H7 (cell line): ENCODE measurements at places on chromosomes 2 and 18.

GRCh38 chr2:165633431-165633830 is 160.6 kb downstream of the GALNT3 start:
- peak; percentile 17 for DNase-seq

DNA sequence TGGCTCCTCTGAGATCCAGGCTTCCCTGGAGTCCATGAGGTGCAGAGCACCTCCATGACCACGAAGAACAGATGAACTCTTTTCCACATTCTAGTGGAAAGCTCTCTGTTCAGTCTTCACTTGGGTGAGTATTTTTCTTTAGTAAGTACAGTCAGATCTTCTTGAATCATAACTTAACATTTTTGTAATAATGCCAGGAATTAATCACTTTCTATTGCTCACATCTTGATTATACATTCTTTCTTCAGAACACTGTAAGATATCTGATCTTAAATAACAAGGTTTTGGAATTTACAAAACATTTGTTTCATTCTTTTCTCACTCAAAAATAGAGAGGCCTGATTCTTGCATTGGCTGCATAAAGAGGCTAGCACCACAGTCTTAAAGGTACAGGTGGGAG is 45.4 kb upstream of the RND3 start:
- no peak for DNase-seq

- DNase-seq, result no peak
Measured at GRCh38 chr2:154489266-154489858, 209.1 kb upstream of the KCNJ3 start.

- DNase-seq, result no peak
Measured at GRCh38 chr18:32478807-32479206, 8.1 kb upstream of the GAREM1 start.

DNA sequence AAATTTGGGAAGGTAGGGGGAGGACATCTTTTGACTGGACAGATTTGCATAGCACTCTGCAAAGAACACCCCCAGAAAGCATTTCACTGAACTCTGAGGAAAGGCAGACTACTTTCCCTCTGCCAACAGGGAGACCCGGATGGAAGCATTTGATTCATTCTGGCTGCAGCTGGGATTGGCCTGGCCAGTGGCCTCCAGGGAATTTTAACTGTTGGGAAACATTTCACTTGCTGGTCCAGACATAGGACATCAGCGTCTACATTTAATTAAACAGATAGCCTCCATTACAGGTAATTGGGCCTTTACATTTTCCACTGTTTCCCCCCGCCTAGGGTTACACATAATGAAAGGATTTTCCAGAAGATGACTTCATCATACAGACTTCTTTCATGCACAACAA is 92.8 kb downstream of the MARCHF4 start:
- no peak for DNase-seq

DNA sequence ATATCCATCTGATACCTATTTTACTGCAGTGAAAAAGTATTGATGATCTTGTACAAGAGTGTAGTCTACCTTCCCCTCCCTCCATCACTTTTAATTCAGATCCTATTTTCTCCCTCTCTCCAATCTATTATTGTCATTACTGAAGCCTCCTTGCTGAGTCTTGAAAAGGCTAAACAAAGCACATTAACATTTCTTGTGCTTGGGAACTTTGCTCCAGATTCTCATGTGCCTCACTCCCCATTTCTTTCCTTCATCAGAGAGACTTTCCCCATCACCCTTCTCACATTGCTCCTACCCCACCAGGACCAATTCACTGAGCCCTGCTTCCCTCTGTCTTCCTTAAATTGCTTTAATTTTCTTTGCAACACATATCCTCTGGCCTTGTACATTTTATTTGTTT is 736.2 kb upstream of the GCFC2 start:
- peak; percentile 2 for DNase-seq

- no peak for DNase-seq
Measured at GRCh38 chr2:236195726-236196125, 27.5 kb upstream of the GBX2 start.

DNA sequence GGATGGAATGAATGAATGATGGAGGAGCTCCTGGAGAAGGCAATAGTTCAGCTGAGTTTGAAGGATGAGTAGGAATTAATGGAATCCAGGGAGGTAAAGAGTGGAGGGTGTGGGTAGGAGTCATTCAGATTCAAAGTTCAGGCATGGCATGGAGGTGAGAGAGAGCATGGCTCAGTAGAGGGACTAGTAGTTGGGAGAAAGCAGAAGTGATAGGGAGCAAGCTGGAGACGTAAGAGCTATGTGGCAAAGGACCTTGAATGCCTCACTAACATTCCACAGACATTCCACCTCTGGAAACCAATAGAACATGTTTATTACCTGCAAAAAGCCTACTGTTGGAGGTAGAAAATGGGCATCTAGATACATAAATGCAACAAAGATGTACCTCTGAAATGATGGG is 170.1 kb downstream of the HAUS1 start:
- no peak for DNase-seq

DNA sequence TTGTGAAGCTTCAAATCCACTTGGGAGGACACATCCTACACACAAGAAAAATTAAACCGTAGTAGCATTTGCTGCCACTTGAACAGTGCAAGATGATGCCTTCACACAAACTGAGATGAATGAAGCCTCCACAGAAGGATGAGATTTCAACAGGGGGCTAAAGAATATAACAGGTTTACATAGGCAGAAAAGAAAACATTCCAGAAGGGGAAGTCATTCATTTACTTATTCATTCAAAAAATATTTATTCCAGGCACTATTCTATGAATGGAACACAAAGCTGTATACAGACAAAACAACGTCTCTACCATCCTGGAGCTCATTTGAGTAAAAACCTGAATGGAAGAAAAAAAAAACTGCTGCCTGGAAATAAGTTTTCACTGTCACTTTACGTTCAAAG is 170.5 kb downstream of the CDH20 start:
- no peak for DNase-seq

DNA sequence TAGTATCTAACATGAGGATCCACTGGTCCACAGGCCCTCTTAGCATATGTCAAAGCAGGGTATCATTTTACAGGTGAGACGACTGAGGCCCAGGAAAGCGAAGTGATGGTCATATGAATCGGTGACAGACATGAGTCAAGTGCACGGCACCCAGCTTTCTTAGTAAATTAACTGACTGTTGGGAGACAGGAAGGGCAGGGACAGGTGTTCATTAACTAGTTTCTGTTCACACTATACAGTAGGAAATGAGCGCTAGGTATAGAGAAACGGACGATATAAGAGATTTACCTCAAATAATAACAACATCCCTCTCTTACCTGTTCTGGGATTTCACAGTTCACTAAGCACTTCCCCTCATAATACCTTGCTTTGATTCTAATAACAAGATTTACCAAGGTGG is 1.7 kb upstream of the SMARCAL1 start:
- DNase-seq, result no peak

DNA sequence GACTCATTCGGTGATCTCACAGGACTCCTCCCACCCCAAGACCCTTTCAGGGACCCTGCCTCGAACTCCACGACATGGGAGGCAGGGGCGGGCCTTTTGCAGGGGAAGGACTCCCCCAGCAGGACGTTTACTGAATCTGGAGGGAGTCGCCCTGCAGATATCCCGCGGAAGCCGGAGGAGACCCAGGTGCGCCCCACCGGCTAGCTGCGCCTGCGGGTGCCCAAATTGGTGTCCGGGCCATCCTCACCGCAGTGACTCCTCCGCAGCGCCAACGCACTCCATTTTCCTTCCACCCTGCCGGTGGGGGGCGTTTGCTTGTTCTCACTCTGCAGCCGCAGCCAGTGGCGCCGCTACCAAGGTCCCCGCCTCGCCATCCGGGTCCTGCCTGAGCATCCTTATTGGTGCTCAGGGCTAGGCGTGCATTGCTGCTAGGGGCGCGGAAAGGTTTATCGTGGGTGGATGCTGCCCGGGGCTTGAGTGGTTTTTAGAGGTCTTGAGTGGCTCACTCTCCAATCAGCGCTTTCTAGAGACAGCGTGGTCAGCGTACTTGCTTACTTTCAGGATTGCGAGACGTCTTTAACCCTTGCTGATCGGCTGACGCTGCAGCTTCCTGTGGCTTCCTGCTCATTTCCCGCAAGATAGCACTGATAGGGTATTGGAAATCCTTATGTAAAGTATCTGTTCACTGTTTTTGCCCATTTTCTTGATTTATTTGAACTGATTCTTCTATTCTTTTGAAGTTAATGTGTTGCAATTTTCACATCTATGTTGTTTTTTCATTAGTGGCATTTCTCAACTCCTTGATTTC is 81.4 kb downstream of the BIN1 start:
- peak; percentile 86 for DNase-seq

DNA sequence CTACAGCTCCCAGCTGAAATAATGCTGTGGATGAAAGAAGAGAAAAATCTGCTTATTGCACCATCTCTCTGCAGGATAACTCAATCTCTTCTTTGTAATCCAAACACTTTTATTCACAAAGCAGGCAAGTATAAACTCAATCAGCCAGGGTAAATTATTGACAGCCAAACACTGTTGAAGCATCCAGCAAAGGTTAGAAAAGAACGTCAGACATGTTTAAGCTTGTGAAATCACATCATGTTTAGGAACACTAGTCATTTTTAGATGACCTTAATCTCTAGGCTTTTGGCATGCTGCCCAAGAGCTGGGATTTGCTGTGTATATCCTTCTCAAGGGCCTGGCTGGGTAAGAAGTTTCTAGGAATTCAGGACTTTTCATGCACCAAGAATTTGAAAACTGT is 1148.1 kb upstream of the FANCL start:
- no peak for DNase-seq

DNA sequence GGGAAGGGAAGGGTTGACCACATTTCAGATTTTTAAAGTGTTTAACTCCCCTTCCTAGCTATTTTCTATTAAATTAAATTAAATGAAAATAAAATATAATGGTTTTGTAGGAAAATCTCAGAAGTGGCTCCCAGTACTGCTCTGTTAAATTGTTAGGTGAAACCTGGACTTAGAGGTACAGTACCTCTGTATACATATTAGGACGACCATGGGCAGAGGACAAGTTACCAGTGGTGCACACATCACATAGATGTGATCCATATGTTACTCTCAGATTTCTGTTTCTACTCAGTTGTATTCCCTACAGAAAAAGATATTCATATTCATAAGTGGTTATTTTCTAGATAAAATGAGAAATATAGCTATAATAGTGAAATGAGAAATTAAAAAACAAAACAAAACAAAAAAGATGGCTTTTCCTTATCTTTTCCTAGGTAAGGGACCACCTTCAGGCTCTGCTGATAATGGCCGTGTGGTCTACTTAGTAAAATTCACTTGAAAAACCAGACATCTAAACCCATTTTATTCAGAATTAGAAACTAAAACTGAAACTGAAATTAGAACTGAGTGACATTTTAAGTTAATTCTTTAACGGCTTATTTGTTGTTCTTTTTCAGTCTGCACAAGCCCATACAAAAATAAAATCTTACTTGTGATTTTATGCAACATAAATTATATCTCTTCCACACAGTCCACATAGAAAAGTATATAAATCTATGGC is 832.5 kb upstream of the CHAC2 start:
- no peak for DNase-seq

- no peak for DNase-seq
Measured at GRCh38 chr2:227551836-227552235, 46.9 kb upstream of the SCYGR2 start.
